Retina (tissue), 1 donor: ENCODE measurements at places on chromosomes 7 and 10.

DNA sequence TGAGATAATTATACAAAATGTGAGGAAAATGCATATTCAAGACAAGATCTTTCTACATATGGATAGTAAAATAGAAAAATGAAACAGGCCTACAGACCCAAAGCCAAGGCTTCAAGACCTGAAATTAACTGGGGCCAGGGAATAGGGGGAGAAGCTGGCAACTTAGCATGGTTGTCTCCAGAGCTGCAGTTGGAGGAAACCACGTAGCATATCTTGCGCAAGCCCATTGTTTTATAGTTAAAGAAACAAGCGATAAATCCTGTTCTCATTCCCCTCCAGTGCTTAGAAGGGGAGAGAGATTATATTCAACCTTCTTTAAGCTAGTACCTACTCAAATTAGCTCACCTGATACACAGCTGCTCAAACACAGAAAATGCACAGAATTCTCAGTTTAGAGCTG, 197.1 kb downstream of the SORCS1 start:
- no peak for DNase-seq

GRCh38 chr10:14244147-14244546, 86.6 kb downstream of the FRMD4A start:
- no peak for DNase-seq

- no peak for DNase-seq
These were observed 41.4 kb downstream of the STAM start for GRCh38 chr10:17685233-17685840.

- peak; percentile 76 for DNase-seq
These were observed 268.4 kb upstream of the SLC26A5 start for GRCh38 chr7:103714376-103714927.

- DNase-seq = no peak
These were observed 17.1 kb downstream of the MBL2 start for GRCh38 chr10:52755297-52756062.

GRCh38 chr7:150940431-150941102, 37.6 kb downstream of the KCNH2 start:
- DNase-seq = no peak

GRCh38 chr10:28685717-28686116, 8.4 kb downstream of the BAMBI start:
- no peak for DNase-seq

DNA sequence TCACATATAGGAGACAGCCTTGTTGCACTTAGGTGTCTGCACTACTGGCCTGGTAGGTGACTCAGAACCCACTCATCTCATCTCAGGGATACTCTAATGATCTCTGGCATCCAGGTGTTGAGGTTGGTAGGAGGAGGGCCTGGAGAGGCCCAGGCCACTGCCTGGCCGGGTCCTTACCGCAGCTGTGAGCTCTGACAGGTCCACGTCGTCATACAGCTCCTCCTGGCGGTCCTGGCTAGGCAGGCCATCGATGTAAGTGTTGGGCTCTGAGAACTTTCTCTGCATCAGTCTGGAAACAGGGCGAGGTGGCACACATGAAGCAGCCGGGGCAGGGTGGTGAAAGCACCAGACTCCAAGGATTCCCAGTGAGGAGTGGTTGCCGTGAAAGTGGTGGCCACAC, 62.1 kb downstream of the VWA2 start:
- DNase-seq = no peak

DNA sequence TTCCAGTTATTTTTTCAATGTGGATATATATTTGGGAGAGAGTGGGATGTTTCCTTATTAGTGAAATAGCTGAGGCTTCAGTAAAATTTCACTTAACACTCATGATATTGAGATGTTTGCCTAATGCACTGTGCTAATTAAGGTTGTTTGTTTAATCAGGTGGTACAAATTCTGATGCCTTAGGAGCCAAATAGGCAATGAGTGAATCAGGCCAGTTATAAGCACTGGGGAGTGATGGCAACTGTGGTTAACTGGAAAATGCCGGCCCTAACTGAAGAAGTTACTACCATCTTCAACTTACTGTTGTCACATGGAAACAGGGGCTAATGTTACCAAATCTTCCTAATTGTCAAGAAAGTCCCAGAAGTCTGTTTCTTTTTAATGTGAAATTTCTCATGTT, 32.0 kb downstream of the VCL start:
- DNase-seq = no peak

- no peak for DNase-seq
These were observed 25.9 kb downstream of the TRUB1 start for GRCh38 chr10:114963908-114964307.

- DNase-seq = no peak
These were observed 37.4 kb upstream of the KDM7A start for GRCh38 chr7:140214075-140214684.

DNA sequence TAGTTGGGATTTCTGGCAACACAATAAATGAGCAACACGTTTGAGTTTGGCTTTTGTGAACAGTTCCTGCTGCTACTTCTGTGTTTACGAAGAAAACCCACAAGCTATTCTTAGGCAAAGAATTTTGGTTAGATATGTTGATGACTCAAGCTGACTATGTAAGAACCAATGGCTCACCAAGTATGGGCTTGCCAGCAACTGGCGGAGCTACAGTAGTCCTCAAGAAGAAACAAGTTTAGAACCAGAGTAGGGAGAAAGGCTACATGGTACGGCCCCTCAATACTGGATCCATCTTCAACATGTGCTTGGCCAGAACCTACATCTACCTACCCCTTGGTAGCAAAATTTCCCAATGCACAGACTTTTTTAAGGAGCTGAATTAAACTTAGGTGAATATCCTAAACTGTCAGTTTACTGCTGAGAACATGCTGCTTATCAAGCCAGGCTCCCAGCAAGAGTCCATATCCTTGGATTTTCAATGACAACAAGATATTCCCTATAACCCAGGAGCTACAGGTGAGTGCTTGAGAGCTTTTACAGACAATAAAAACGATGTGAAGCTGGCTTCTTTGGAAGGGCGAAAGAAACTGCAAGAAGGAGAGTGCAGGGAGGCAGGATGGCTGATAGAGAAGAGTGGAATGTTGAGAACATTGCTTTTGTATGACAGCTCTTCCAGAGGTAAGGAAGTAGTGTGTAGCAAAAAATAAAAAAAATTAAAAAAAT, 74.3 kb upstream of the ASAH2 start:
- DNase-seq = no peak

GRCh38 chr10:103395754-103396066, 565 bp downstream of the ATP5MK start:
- DNase-seq = no peak

DNA sequence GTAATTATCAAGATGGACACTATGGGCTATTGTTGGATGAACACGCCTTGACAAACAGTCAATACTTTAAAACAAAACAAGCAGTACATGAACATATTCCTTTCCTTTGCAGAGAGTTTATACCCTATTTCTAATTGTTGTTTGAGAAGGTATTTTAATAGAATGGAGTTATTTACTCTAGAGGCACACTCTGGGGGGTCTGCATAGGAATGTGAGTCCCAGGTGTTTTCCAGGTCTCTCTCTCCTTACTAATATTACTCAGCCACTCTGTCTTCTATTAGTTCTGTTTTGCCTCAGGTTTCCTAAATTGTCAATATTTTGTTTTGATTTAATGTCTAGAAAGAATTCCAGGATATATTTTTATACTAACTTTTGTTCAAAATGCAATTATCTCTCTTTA, 1091.4 kb downstream of the CNTNAP2 start:
- no peak for DNase-seq

DNA sequence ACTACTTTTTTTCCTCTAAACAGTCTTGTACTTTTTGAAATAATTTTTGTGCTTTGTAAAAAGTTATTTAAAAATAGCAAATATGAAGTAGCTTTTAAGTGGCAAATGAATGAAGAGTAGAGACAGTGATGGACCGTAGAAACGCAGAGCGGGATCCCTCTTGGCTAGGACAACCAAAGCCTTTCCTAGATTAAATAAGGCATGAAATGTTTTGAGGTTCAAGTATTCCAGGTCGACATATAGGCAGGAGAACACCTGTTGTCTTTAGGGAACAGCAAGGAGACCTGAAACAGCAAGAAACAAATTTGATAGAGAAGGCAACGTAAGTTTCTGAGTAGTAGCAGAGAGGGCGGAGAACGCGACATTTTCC, 662 bp upstream of the PPRC1 start:
- DNase-seq = no peak

- DNase-seq = no peak
These were observed 48.3 kb upstream of the FAM171A1 start for GRCh38 chr10:15419279-15419874.

- DNase-seq = no peak
These were observed 13.6 kb upstream of the LIPM start for GRCh38 chr10:88788924-88789323.

GRCh38 chr7:114929570-114929969, 7.7 kb downstream of the MDFIC start:
- no peak for DNase-seq

- no peak for DNase-seq
These were observed 98.7 kb downstream of the SVOPL start for GRCh38 chr7:138602451-138602850.

- no peak for DNase-seq
These were observed 625.4 kb upstream of the POM121L12 start for GRCh38 chr7:52410032-52410431.

DNA sequence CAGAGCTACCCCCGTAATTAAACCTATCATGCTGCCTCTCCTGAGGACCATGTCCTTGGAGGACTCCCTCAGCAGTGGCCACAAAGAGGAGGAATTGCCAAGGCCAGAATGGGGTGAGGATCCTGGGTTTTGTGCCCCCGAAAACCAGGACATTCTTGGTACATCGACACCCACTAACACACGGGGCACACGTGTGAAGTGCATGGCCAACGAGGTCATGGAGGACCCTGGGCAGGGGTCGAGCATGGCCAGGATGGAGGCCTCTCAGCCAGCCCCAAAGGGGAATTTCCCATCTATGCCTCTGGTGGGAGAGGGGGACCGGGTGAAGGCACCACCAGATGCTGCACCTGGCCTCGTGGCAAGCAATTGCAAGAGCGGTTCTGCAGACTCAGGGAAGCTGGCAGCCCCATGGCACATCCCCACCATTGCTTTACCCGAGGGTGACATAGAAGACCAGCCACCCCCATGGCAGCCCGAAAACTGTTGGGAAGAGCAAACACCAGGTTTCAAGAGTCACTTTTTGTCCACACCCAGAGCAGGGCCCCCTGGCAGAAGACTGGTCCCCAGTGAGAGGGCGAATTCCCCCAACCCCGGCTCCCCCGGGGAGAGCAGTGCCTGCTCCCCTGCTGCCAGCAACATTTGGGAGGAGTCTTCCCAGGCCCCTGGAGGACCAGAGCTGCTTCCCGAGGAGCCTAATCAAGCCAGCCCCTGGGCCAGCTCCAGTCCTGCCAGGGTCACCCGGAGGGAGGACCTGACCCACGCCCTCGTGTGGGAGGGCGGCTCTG, 26.4 kb downstream of the C10orf71 start:
- no peak for DNase-seq

DNA sequence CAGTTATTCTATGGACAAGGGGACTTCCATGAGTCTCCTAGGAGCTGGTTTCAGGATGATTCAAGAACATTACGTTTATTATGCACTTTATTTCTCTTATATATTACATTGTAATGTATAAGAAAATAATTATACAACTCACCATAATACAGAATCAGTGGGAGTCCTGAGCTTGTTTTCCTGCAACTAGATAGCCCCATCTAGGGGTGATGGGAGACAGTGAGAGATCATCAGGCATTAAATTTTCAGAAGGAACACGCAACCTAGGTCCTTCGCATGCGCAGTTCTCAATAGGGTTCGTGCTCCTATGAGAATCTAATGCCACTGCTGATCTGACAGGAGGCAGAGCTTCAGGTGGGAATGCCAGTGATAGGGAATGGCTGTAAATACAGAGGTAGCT, 137.9 kb downstream of the ANKRD30A start:
- no peak for DNase-seq

- DNase-seq = peak; percentile 16
These were observed 39.9 kb downstream of the TOMM7 start for GRCh38 chr7:22782616-22783232.

DNA sequence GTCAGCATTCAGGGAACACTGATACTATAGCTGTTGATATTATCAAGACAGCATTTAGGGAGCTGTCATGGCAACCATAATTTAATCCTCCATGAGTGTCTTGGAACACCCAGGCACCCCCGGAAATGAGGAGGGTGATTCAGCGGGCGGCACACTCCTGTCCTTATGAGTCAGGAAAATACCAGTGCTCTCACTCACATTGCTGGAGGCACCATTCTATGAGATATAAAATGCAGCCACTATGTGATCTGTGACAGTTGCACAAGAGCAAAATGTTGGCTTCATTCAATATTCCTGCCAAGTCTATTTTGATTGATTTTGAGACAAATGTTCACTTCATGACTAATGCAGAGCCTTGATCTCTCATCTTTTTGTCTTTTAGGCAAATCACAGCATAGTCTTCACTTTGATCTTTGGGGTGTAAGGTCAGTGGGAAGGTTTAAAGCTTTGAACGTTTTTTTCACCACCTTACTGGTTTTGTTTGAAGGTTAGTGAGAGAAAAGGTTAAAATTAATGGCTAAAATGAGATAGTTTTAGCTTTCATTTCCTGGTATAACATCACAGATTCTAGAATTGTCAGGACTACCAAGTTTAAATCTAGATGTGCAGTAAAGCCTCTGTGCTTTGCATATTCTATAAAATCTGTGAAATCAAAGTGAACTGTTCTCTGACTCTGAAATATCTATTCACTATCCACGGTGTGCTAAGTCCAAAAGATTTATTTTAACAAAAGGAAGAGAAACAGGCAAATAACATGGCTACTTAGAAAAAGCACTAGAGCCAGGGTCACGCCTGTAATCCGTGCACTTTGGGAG, 12.4 kb upstream of the ARHGAP12 start:
- no peak for DNase-seq

GRCh38 chr10:10332786-10333185, 684.9 kb upstream of the CELF2 start:
- DNase-seq = no peak

GRCh38 chr10:33734393-33735155, 400.1 kb upstream of the NRP1 start:
- no peak for DNase-seq

DNA sequence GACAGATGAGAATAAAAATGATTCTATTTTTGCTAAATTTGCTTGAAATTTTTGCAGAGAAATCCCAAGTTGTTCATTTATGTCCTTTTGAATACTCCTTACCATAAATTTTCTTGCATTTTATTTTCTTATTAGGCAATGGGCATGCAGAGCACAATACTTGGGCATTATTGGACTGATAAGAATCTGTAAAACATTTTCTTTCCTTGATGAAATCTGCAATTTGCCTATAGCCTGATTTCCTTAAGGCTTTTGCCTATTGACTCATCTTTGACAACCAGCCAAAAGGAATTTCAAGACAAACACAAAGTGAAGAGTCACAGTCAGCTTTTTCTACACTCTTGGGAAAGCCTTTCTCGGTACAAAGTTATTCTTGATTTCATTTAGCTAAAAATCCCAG, 30.5 kb upstream of the GNAT3 start:
- no peak for DNase-seq

GRCh38 chr10:63464402-63465292, 1.1 kb downstream of the JMJD1C start:
- DNase-seq = no peak

DNA sequence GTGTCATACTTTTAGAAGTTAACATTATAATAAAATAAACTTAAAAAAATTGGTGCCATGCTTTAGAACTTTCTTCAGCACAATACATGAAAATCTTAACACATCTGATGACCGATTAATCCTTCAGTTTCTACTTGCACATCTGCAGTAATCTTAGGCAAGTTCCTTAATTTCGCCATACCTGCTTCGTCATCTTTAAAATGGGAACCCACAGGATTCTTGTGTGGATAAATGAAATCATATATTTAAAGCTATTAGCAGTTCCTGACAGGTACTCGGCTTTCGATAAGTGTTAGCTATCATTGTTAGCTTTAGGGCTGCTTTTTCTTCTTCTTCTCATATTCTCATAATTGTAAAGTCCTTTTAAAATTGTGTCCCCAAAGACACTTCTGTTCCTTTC, 907 bp upstream of the VPS50 start:
- no peak for DNase-seq
